ENCODE measurements at places on chromosomes 2 and 18.

- DNase-seq, result peak; percentile 84
Observed at GRCh38 chr2:203804070-203804469, 63.5 kb upstream of the CTLA4 start.

DNA sequence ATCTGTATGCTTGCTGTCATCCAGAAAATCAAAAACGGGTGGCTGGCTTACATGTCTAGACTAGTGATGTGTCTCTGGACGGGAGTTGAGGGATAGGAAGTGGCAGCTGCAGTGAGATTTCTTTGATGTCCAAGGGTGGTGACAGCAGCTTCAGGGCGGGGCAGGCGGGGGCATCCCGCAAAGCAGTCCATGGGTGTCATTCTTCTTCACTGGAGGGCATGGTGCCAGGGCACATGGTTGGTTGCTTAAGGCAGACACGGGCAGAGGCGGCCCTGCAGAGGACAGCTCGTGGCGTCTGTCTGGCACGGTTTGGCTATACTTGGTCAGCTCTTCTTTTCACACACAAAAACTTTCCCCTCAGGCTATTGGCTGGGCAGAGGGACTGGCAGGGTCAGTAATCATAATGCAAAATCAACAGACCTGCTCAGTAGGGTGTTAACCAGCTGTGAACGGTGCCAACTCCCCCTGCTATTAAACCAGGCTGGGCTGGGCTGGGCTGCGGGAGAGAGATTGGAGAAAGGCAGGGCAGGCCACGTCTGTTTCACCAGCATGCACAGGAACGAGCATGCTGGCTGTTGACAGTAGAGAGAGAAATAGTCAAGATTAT is 63.7 kb downstream of the COL4A3 start:
- DNase-seq, result no peak

DNA sequence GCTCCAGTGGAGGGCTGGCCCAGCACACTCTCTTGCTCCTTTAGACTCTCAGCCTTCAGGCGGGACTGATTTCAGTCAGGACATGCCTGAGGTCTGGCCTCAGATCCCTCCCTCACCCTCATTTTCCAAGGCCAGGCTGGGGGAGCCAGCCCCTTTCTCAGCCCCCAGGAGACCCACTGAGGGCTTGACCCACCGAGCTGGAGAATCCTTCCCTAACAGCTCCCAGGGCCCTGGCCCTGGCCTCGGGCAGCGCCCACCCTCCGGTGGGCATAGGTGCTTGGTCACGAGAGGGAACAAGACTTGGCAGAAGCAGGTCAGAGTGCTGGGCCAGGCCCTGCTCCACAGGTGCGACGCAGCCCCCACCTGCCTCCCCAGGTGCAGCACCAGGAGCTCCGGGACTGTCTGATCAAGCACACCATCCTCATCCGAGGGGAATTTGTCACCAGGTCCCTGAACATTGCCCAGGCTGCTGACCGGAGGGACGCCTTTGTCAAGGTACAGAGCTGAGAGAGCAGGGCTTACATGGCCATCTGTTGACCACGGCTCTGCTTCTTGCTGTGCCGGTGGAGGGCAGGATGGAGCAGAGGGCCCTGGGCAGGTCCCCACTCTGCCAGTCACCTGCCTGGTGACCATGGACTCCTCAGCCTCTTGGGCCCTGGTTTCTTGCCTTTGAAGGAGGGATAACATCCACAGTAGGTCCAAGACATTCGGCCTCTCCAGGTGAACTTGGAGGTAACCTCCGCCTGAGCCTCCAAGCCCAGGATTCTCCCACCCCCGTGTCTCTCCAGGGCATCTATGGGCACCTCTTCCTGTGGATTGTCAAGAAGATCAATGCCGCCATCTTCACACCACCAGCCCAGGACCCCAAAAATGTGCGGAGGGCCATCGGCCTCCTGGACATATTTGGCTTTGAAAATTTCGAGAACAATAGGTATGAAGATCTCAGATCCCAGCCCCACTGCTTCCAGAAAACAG is 46.3 kb downstream of the MYO7B start:
- DNase-seq, result peak; percentile 66

DNA sequence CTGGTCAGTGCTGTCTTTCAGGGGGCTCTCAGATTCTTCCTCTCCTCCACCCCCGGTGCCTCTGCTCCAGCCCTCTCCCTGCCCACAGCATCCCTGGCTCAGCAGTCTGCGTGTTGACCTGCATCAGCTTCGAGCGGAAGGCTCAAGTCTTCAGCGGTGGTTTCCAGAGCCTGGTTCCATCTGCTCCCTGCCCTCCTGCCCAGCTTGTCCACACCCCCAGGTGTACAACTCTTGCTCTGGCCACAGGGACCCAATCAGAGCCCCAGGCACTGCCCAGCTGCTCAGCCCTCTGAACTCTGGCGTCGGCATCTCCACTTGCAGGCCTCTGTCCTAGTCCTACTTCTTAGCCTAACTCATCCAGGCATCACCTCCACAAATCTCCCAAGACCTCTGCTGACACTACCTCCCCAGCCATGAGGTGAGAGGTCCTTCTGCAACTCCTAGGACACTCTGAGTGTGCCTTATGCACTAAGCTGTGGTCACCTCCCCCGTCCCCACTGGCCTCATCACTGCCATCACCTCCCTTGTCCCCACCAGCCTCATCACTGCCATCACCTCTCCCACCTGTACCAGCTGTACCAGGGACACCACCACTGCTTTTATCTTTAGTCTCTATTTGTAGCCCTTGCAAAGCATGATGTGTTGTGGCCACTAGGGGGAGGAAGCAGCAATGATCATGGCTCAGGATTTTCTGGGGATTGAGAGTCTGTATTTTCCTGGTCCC is 60.9 kb downstream of the EDAR start:
- no peak for DNase-seq

DNA sequence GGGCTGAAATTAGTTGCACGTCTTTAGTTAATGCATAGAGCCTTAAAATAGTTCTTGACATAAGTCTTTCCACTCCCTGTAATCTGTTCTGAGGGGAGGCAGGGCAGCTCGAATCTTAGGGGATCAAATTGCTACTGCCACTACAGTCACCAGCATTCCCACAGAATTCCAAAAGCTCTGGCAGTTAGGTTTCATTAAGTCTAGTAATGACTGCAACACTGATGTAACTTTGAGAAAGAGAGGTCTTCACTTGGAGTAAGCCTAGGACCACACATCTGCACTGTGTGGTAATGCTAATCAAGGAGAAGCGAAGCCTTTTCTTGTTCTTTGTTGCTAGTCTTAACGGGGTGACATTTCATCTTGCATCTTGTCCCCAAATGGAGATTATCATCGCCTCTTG is 19.3 kb upstream of the NCK2 start:
- DNase-seq, result no peak

DNA sequence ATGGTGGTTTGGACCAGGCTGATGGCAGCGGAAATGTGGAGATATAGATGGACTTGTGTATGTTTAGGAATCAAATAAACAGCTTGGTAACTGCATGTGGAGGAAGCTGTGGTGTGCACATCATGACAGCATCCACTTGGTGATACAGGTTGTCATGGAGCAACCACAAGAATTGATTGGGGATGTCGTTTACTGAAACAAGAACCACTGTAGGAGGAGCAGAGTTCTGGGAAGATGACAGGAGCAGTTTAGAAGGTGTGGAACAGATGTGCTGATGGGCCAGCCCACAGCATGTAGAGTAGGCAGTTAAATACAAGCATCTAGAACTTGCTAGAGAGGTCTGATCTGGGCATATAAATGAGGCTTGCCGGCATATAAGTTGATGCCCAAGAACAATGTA is 152.4 kb upstream of the SERPINE2 start:
- DNase-seq, result no peak

- DNase-seq, result no peak
Observed at GRCh38 chr2:102433973-102434654, 11.2 kb downstream of the IL18RAP start.

GRCh38 chr2:225337183-225337582 is 62.3 kb upstream of the NYAP2 start:
- no peak for DNase-seq

- DNase-seq, result no peak
Observed at GRCh38 chr2:60998628-60999545, 18.6 kb upstream of the PEX13 start.

DNA sequence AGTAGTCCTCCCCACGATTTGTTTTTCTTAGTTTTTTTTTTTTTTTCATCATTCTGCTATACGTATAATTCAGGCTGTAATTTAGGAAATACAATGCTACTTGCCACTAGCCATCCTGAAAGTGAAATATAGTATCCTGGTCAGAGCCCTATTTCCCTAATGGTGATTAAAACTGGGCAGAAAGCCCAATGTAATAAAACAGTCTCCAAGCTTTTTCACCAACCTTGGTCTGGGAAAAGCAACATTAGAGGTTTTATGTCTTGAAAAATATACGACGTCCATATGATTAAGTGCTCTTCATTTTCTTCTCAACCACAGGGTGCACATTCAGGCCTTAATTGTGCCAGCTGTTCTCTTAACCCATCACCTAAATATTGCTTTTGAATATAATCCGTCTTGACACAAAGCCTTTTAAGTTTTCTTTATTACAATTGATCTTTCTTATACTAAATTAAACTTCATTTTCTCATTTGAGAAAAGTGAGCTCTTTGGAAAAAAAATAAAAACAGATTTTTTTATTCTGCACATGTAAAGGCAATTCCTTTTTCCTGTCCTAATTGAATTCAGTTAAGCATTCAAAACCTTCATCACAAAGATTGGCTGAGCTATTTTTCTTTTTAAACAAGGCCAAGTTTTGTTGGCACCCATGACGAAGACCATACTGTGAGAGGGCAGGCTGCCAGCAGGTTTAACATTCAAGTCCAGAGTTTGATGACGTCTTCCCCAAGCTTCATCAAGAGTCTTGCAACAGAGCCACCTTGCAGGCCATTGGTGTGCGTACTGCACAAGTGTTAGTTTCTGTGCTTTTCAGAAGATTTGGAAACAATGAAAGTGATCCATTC is 52.7 kb downstream of the MAP2 start:
- no peak for DNase-seq

GRCh38 chr2:240623531-240624010 is 1.7 kb upstream of the GPR35 start:
- no peak for DNase-seq

DNA sequence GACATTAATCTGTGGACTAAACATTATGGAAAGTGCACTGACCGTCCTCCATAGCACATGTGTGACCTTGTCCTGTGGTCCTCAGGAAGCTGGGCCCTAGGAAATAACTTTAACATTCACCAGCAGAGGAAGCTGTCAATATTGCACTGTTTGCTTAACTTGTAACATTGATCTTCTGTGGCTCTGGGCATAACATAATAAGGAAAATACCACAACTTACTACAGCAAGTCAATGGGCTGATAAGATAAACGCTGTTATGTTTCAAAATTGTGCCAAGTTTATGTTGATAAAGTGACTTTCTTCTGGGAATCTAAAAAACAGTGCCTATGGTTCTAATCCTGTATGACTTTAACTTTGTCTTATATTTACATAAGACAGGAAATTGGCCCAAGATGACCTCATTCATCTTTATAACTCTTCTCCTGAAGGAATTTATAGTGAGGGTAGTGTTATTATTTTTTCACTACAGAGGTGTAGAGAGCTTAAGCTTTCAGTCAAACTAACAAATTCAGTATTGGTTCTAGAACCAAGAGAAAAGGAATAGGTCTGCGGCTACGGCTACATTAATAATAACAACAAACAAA is 113.7 kb upstream of the MAP4K3 start:
- DNase-seq, result no peak

DNA sequence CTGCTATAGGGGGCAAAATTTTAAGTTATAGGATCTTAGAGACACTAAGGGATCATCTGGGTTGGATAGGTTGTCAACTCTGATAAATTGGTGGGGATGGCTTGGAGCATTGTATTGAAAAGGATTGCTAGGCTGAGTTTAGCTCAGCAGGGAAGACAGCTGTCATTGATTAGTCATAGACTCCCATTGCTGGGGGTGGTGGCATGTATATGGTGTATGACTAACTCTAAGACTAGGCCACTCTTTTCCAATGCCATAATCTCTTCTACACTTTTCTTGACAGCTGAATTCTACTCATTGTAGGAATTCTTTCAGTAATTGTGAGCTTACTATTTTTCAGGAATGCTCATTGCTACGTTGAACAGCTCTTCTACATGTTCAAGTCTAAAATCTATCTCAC is 81.3 kb upstream of the PELI1 start:
- no peak for DNase-seq

GRCh38 chr2:176419591-176420071 is 150.4 kb downstream of the MTX2 start:
- DNase-seq, result no peak

DNA sequence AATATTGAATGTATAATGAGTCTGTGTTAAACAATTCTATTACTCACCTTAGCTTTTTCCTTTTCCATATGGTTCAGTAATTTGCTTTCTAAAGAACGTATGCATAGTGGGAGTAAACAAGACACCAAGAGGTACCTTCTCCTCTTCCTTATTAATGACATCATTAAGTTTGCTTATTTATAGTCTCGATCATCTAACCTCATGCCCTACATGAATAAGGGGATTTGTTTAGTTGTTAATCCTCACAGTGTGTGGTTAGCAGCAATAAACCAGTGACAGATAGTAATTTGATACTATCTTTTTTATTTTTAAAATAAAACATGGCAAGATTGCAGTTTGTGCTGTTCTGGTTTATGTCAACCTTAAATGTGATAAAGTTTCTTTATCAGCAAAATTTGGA is 69.7 kb downstream of the COBLL1 start:
- no peak for DNase-seq

DNA sequence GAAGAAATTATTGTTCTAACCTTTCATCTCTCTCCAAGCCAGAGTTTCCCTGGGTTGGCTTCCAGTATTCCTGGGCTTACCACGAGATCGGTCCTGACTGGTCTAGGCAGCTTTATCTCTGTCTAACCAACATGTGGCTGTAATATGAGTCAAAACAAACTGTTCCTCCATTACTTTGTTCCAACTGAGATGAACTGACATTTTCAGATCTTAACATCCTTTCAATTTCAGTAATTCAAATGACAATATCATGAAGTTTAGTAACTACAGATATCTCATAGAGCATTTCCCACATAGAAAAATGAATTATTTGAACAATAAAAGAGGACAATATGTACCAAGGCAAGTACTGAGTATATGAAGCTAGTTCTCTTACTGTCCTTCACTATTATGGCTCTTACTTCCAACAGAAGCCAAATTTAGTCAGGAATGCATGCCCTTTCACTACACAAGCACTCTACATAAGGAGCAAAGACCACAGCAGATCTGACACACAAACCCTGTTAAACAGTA is 15.5 kb downstream of the SLC25A12 start:
- DNase-seq, result no peak

DNA sequence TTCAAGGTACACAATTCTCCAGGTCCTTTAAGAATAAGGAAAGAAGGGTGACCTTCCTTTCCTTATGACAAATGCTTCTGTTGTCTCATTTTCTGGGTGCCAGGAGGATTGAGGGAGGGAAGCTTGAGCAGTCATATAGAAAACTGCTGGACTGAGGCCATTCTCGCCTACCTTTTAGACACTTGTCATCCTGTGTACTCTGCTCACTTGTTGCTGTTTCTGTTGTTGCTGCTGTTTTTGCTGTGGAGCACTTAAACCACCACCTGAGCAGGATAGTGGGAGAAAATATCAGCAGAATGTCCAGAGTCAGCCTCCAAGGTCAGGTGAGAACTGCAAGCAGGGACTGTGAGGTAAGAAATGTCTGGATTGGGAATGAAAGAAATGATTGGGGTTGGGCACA is 2.8 kb downstream of the DNAJC5G start:
- DNase-seq, result no peak

GRCh38 chr2:192948316-192948715 is 753.6 kb upstream of the TMEFF2 start:
- DNase-seq, result no peak

- no peak for DNase-seq
Observed at GRCh38 chr2:233672886-233673285, 1.2 kb downstream of the UGT1A9 start.
